HuH-7 (cell line): ENCODE measurements at places on chromosomes 11 and 22.

- DNase-seq = no peak
Measured at GRCh38 chr22:39396797-39397195, 2.8 kb upstream of the TAB1 start.

DNA sequence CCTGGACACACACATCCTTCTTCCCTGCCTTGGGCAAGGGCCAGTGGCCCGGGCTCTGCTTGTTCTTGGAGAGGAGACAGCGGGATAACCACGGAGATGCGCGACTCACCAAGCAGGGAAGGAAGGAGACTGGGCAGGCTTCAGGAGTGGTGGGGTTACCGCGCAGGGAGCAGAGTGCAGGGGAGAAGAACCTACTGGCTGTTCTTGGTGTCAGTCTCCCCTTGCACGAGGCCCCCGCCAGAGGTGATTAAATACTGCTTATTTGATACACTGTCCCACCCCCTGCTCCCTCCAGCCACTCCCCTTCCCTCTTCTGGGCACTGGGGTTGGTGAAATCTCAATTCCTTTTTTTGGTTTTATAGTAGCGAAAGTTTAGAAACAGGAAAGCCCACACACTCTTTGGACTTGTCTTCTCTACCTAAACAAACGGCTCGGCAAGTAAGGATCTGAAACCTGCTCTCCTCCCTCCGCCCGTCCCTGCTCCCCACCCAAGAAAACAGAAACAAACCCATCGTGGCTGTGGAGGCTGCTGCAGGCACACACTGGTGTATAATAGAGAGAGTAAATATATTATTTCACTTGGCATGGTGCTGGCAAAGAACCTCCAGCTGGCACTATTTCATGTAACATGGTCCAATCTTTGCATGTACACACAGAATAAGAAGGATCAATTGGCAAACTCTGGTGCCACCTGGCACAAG, 10.8 kb downstream of the LARGE2 start:
- DNase-seq = no peak

DNA sequence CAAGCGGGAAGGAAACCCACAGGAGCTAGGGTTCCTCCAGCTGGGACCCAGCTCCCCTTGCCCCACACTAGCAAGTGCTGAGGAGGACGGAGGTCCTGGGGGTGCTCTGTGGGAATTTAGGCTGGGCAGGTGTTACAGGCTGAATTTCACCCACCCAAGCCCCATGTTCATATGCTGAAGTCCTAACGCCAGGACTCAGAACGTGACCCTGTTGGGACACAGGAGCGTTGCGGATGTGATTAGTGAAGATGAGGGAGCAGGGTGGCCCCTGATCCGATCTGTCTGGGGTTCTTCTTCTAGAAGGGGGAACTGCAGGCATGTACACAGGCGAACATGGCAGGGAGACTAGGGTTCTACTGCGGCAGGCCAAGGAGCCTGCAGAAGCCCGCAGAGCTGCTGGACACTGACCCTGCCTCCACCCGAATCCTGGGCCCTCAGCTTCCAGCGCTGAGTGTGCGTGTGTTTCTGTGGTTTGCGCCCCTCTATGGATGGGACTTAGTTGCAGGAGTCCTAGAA, 103.4 kb upstream of the FGF3 start:
- DNase-seq = no peak

GRCh38 chr11:127105593-127106541, 105.3 kb upstream of the KIRREL3 start:
- DNase-seq = peak; percentile 15

DNA sequence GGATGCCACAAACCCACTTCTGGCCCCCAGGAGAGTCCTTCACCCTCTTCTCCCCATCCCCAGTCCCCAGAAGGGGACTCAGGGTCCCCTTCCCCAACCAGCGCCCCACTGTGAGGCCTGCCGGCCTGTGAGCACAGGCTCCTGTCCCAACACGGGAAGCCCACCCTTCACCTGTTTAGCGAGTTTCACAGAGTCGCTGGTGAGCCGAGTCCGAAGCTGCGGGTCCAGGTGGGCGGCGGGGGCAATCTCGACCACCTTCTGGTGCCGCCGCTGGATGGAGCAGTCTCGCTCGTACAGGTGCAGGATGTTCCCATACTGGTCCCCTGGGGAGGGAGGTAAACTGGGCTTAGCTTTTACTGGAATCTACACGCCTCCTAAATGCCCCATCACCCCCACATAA, 13.3 kb downstream of the LRFN4 start:
- no peak for DNase-seq

DNA sequence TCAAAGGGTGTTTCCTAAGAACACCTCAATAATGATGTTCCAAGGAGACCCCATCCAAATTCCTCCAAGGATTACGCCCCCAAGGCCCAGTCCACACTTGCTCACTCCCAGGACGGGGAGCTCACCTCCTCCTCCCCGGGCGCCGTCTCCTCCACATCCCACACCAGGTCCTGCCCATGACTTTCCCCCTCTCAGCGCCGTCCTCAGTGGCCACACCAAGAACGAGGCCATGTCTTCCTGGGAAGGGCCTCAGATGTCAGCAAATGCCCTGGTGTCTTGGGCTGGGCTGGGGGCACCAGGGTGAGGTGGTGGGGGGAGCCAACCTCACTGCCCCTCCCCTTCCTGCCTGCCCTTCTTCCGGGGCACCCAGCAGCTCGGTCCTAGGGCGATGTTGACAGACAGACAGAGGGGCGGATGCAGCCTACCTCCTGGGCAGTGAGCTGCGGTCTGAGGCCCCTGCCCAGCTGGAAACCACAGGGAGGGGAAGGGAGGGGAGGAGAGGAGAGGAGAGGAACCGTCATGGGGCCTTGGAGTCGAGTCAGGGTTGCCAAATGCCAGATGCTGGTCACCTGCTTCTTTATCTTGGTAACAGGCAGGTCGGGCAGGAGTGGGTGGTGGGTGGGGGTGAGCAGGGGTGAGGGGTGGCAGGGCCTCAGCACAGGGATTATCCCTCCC, at the start of the genes C11orf21 and TSPAN32:
TSS of gene C11orf21 (minus strand) at position 288 of the 675 bp plus-strand sequence. CDS start at position 178, 110 bp downstream.
TSS of gene TSPAN32 (plus strand) at position 383 of the 675 bp plus-strand sequence. CDS start at position 520, 137 bp downstream.
- DNase-seq = no peak

DNA sequence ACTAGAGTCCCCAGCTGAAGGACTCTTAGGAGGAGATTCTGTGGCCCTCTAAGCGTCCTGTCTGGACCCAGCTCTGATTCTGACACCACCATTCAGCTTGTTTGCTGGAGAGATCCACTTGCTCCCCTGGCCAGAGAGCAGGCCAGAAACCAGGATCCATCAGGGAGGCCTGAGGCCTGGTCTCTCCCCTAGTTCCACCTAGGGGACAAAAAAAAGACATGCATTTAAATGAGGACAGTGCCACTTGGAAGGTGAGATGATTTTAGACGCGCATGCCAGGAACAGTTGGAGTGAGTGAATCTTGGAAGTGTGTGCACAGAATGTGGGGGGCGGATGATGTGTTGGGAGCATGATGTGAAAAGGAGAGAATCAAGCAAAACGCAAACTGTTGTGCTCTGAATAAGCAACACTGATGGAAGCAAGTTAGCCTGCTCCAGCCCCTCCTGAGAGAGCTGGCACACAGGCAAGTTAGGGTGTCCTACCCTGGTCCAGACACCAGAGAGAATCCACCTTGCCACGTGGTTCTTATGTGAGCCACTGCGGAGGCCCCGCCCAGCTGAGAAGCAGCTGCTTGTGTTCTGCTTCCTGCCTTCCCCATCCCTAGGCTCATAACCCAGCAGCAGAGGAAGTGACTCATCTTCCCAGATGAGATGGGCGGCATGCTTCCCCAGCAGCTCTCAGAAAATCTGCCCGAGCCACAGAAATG, 8.0 kb upstream of the SLCO2B1 start:
- DNase-seq = no peak

DNA sequence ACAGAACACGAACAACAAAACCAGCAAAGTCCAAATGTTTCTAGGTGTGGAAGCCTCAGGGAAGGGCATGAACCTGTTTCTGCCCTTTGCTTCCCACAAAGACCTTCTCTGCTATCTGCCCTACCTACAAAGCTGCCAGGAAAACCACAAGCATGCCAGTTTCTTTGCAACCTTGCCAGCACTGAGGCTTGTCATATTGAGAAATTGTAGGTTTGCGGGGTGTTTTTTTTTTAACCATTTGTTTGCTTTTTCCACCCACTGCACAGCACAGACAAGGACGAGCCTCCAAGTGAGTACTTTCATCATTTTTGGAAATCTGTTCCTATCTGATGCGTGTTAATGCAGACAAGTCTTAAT, 12.8 kb downstream of the PARVG start:
- no peak for DNase-seq

DNA sequence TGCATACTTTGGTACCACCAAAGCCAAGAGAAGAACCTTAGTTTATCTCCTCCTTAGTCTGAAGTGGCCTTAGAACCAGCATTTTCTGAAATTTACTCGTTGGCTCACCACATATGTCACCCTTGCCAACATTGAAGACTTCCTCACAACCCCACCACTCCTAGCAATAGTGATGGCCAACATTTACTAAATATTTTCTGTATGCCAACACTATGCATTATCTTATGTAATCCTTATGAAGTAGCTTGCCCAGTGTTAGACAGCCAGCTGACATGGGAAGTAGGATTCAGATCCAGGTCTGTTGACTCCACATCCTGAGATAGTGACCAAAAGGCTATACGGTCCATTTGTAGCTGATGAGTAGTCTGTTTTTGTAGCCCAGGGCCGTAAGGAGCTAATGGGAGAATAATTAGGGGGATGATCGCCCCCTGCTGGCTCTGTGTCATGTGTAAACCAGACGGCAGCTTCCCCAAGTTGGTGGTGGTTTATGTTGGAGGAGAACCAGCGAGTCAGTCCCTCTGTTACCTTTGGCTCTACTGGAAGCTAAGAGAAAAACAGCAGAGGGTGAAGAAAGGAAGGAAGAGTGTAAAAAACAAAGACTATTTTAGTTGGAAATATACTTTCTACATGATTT, 120.5 kb upstream of the RASSF10 start:
- peak; percentile 80 for DNase-seq

GRCh38 chr22:23278883-23279675, 98.8 kb downstream of the BCR start:
- no peak for DNase-seq

GRCh38 chr11:131470216-131470925, 100.0 kb downstream of the NTM start:
- DNase-seq = no peak

GRCh38 chr22:33572086-33572485, 348.2 kb downstream of the LARGE1 start:
- no peak for DNase-seq

- no peak for DNase-seq
Measured at GRCh38 chr22:41285441-41285819, 557 bp downstream of the RANGAP1 start.

DNA sequence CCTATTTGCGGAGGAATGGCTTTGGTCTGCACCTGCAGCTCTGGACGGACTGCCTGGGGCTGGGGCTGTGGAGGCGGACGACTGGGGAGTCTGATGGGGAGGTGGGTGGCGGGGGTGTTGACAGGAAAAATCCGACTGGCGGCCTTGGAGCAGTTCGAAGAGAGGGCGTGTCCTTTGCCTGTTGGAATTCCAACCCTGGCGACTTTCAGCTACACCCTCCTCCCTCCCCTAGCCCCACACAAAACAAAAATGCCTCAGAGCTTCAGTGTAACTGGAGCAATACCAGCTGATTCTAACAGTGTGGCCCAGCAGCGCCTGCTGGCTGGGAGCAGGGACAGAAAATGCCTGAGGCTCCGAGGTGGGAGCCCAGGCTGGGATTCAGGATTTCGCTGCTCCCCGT, 85.4 kb downstream of the ATXN10 start:
- DNase-seq = no peak

DNA sequence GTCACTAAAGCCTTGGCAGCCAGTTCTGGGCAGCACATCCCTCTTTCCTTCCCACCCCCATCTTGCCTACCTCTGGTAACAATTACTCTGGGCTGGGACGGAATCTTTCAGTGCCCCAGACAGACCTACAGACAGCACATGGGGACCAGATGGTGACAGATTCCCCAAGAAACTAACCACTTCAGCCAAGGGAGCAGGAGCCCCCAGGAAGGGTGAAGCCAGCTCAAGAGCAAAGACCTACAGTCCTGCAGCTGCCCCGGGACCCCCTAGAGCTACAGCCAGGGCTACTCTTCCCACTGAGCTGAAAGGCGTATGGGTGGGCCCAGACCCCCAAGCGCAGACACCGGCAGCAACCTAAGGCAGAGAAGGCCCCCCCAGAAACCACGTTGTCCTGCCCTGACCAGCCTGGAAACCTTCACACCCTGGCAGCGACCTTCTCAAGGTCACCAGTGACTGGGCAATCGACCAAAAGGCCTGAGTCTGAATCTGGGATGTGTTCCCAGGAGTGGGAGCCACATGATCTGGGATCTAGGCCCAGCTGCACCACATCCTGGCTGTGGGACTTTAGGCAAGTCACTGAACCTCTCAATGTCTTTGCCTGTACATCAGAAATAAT, 65.8 kb downstream of the LRRC32 start:
- no peak for DNase-seq

- DNase-seq = no peak
Measured at GRCh38 chr22:34993548-34993947, 72.4 kb upstream of the ISX start.

GRCh38 chr11:10779086-10779485, 28.0 kb downstream of the CTR9 start:
- DNase-seq = no peak

GRCh38 chr11:112656772-112657428, 304.3 kb upstream of the NCAM1 start:
- no peak for DNase-seq
